RPMI7951 (cell line): ENCODE measurements at places on chromosomes 2 and 18.

DNA sequence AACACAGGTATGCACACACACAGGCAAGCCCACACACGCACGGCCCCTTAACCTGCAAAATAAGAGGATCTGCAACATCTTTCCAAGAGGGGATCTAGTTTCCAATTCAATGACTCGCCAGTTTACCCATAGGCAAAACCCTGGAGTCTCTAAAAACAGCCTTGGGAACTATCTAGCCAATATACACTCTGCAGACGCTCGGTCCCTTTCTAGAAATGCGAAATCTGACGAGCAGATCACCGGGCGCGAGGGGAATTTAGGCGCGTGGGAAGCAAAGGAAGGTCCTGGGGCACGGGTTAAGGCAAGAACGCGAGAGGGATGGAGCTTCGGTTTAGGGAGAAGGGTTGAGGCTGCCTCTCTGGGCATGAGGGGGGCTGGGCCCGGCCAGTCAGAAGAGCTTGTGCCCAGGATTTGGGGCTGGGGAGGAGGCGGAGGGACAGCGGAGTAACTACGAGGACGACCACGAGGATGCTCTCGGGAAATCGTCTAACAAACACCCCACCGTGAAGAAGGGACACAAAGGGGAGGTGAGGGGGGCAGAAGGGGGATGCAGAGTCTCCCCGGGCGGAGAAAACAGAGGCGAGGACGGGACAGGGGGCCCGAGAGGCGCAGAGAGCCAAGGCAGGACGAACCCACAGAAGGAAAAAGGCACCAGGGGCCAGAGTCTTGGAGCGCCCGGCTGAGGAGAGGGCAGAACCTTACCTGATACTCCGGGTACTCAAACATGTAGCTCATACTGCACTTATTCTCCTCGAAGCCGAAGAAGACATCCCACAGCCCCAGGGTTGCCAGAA, 542 bp downstream of the PGAP1 start:
- peak; percentile 33 for DNase-seq

DNA sequence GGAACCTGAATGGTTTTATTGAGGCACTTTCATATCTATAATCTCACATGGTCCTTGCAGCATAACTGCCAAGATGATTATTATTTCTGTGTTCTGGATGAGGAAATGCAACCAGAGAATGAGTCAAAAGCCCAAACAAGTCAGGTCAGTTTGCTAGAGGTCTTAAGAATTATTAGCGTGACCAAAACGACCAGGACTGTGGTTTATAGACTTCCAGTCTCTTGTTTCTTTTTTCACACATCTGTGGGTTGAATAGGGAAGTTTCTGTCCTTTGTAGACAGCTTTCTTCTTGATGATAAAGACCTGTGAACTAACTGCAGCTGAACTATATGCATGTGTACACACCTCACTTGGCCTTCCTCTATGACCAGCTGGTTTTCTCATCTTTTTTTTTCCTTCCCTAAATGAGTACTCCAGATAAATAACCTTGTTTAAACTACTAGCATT, 13.9 kb downstream of the ADAM23 start:
- DNase-seq: no peak

DNA sequence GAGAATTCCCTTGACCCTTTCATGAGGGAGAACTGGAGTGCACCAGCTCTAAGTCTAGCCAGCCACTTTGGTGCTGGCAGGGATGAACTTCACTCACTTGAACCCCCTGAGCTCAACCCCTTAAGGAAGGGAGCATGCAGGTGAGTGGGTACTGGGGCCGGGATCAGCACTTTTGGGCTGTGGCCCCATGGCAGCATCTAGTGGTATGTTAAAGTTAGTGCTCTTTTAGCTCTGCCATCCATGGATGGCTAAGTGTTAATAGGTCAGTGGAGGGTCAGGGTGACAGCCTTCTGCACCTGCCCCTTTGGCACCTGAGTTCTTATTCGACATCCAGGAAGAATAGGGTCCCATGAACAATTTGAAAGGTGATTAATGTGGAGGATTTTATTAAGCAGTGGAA, 689.0 kb upstream of the FSHR start:
- no peak for DNase-seq

GRCh38 chr2:173062801-173063200, 12.8 kb upstream of the MAP3K20 start:
- DNase-seq: no peak

DNA sequence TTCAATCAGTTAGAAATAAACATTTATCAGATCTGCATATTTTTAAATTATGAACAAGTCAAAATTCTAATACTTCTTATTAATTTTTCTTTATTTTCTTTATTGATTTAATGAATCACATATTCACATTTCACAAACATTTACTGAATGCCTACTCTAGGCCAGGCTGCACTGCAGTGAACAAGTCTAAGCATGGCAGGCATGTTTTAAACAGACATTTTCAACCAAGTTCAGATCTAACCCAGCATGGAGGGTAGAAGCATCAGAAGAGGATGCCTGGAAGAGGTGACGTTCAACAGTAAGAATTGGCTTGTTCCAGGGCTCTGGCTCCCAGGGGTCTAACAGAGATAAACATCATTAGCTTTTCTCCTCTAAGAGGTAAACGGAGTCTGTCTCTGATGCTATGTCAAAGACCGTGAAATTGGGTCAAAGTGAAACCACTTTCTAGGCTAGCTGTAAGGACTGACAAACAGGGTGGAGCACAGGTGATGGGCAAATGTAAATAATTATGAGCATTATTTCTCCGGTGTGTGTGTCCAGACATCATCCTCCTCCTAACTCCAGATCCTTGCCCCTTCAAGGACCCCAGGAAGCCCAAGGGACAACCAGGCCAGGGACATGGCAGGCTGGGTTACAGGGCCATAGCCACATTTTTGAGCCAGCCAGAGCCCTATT, 50.6 kb downstream of the UNC50 start:
- no peak for DNase-seq

GRCh38 chr2:88765154-88765888, 73.8 kb downstream of the RPIA start:
- DNase-seq: peak; percentile 61

- peak; percentile 99 for DNase-seq
Observed at GRCh38 chr2:112869258-112869842, 32.8 kb upstream of the IL1B start.

- no peak for DNase-seq
Observed at GRCh38 chr2:54254180-54254579, 1.8 kb downstream of the TSPYL6 start.

DNA sequence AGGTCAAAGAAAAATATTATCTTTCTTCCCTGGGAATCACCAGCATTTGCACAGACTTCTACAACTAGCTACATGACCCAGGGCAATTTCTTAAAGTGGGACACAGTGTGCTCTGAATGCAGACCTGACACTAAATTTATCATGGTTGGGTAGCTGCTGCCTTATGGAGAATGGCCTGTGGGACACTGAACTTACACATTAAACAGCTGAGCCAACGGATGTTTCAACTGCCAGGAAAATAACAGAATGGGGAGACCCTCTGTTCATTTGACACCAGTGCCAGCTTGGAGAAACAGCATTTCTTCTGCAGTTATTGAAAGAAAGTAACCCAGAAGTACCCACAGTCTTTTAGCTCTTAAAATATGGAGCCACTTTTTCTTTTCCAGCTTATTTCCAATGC, 54.1 kb downstream of the SLC8A1 start:
- no peak for DNase-seq

- DNase-seq: peak; percentile 71
Observed at GRCh38 chr2:85601771-85602475, 575 bp downstream of the TMEM150A start.

DNA sequence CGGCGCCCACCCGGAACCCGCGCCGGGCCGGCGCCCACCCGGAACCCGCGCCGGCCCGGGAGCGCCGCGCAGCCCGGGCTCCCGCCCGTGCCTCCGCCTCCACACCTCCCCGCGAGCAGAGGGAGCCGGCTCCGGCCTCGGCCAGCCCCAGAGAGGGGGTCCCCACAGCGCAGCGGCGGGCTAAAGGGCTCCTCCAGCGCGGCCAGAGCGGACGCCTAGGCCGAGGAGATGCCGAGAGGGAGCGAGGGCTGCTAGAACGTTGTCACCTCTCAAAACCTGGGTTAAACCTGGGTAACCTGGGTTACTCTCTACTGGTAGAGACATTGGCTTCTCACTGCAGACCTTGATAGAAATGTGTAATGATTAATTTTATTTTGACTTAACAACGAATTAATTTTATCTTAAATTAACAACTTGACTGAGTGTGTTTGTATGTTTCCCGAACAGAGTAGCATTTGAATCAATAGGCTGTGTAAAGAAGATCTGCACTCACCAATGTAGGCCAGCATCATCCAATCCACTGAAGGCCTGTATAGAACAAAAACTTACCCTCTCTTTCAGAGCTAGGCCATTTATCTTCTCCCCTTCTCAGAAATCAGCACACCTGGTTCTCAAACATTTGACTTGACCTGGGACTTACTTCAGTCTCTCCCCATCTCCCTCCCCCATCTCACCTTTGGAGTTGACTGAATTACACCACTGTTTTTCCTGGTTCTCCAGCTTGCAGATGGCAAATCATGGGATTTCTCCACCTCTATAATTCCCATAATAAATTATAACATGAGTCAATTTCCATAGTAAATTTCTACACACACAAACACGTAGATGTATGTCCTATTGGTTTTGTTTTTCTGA, 242.7 kb downstream of the ASXL3 start:
- DNase-seq: no peak

GRCh38 chr2:202376460-202377206, 506 bp downstream of the BMPR2 start:
- DNase-seq: peak; percentile 63

DNA sequence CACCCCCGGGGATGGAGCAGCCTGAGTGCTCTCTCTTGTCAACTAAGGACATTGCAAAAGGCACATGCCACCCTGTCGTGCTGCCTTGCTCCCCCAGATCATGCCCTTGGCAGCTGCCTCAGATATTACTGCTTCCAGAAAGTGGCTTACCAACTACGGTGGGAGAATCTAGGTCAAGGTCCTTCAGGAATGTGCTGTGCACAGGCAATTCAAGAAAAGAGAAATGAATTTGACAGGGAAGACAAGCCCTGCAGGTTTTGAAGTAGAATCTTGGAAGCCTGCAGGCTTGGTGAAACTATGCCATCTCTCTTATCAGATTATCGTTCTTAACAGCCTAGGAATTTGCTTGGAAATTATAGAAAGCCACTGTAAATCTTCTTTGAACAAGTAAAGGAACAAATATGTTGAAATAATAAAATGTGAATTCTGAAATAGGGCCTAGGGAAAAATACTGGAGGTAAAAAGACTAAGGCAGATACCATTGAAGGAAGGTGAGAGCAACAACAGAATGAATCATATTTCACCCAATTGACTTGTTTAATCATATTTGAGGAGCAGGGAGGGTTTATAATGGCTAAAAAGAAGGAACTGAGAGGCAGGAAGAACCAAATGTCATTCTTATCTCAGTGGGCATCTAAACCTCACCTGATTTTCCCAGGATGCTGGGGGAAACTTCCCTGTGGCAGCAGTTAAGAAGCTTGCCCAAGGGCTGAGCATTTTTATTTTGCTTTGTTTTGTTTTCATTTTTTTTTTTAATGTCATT, 94.0 kb upstream of the GLS start:
- DNase-seq: no peak

DNA sequence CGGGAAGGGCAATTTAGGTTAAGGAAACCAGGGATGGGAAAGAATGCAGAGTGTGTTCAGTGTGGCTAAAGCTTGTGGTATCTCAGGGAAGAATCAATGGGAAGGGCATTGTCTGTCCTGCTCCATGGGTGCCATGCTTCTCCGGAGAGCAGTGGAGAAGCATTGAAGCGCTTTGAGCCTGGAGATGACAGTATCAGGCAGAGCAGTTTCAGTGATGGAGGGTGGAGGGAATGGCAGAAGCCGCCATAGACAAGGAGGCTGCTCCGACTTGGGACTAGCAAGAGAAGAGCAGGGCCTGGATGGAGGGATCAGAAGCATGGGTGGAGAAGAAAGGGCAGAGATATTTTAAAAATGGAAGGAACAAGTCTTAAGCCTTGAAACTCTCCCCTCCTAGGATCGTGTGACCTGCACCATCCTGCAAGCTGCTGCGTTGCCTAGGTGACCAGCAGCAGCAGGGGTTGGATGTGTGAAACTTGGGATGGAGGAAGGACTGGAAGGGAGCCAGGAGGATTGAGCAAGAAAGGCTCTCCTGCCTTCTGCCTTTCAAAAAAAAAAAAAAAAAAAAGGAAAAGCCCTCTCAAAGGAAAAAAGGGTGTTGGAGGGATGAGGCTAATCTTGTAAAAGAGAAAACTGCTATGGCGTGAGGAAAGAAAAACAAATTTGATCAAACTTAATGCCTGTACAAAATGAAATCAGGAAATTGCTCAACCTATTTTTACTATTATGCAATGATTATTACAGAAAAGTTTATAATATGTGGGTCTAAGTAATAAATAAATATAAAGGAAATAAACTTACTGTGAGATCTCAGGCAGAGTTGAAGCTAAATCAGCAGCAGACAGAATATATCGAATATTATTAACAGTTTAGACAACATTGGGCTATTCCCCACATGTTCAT, 493.8 kb upstream of the NRP2 start:
- no peak for DNase-seq

GRCh38 chr2:121382744-121383143, 97.7 kb upstream of the TFCP2L1 start:
- DNase-seq: no peak

- no peak for DNase-seq
Observed at GRCh38 chr2:142942690-142943089, 65.2 kb downstream of the KYNU start.

DNA sequence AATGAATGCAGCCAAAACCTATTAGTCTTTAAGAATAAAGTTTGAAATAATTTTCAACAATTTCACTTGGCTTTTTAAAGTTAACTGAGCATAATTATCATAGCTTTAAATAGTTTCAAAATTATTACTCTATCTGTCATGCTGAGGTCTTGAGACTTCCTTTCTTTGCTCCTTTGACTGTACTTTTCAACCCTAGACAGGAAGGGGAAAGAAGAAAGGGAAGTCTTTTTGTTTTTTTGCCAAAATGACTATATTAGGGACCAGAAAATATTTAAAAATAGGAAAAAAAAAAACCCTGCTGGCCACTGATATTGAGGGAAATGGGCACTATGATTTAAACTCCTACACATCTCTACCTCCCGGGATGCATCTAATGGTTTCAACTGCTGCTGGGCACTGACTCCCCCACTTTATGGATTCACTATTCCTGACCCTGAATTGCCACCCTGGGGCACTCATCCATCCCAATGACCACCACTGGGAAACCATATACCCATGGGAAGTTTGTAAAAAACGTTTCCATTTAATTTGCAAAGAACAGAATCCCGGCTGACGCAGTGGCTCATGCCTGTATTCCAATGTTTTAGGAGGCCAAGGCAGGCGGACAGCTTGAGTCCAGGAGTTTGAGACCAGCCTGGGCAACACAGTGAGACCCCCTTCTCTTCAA, 50.5 kb downstream of the GAREM1 start:
- no peak for DNase-seq

GRCh38 chr2:7043690-7044089, 126.5 kb downstream of the RNF144A start:
- DNase-seq: no peak

GRCh38 chr2:107242811-107243210, 356.8 kb upstream of the ST6GAL2 start:
- no peak for DNase-seq

GRCh38 chr2:228681426-228681825, 499.9 kb upstream of the SPHKAP start:
- DNase-seq: peak; percentile 70

- no peak for DNase-seq
Observed at GRCh38 chr2:108288534-108289106, at the start of gene SULT1C2. Gene SULT1C2, plus strand, starts transcription at chr2:108288895. Its CDS starts 4,773 bp downstream, at chr2:108293668.

GRCh38 chr2:42196403-42197267, 27.5 kb downstream of the EML4 start:
- DNase-seq: peak; percentile 63

GRCh38 chr2:63440612-63441011, 147.7 kb downstream of the WDPCP start:
- no peak for DNase-seq

- no peak for DNase-seq
Observed at GRCh38 chr2:62661263-62661635, 44.3 kb upstream of the EHBP1 start.
